SHP77 (cell line): ENCODE measurements at places on chromosomes 3 and 15.
A peak's percentile ranks its signal among the peaks of the same experiment; 100 is the strongest.

- DNase-seq = no peak
These were observed 48.7 kb downstream of the ARRDC4 start for GRCh38 chr15:98009169-98009568.

DNA sequence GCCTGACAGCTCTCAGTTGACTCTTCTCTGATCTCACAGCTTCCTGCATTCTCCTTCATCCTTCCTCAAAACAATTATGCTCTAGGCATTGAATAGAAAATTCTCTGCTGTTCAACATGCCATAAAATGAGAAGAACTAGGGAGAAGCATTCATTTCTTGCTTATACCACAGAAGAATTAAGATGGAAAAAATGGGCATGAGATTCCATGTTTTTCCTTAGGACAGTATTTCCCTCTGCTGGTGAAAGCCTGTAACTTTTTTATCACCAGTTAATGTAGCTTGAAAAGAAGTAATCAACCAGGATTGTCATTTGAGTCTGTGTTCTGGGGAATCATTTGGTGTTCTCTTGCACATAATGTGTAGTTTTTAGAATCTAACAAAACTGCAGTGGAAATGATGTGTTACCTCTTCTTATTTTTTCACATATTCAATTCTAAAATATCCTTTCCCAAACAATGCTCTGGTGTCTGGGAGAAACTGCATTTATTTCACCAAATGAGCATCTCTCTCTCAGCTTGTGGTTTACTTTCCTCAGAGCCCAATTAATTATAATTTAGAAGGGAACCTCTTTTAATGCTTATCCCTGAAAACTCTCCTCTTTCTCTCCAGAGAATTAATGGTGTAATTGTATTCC lies 92.8 kb upstream of the DCBLD2 start:
- no peak for DNase-seq

- no peak for DNase-seq
These were observed 12.0 kb upstream of the NMNAT3 start for GRCh38 chr3:139689708-139690228.

DNA sequence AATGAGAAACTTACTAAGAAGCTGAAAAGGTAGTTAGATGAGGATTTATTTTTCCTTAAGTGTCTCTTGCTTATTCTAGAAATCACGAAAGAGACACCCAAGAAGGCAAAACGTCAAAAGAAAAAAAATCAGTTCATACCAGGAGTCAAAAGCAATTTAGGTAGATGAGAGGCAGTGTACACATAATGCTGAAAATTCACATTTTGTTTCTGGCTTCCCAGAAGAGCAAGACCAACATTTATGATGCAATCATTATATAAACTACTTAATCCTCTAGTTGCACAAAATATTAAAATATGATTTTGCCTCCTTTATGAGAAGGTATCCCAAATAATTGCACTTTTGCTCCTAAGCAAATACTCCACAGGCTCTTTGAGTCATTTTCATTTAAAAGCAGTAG lies 228.0 kb downstream of the FMN1 start:
- no peak for DNase-seq

GRCh38 chr3:128366136-128366535 lies 100.6 kb downstream of the DNAJB8 start:
- DNase-seq = no peak

DNA sequence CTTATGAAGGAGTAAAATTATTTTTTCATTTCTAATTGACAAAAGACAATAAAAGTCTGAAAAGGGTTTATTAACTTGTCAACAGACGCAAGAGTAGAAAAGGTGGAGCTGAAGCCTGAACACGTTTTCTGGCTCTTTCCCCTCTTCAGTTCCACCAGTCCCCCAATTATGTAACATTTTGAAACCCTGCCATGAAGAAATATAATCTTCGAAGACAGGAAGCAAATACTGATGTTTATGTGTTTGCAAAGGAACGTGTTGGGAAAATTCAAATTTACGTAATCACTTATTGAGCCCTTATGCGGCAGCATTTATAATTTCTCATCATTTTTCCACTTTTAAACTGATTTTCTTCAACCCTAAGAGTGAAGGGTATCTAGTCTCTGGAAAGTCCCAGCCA lies 767 bp downstream of the AP3S2 start:
- DNase-seq = no peak

GRCh38 chr3:111326144-111326995 lies 215.6 kb upstream of the CD96 start:
- no peak for DNase-seq

- no peak for DNase-seq
These were observed 318.5 kb upstream of the TBL1XR1 start for GRCh38 chr3:177515786-177516157.

GRCh38 chr15:67196672-67197363 lies 57.6 kb downstream of the AAGAB start:
- no peak for DNase-seq

DNA sequence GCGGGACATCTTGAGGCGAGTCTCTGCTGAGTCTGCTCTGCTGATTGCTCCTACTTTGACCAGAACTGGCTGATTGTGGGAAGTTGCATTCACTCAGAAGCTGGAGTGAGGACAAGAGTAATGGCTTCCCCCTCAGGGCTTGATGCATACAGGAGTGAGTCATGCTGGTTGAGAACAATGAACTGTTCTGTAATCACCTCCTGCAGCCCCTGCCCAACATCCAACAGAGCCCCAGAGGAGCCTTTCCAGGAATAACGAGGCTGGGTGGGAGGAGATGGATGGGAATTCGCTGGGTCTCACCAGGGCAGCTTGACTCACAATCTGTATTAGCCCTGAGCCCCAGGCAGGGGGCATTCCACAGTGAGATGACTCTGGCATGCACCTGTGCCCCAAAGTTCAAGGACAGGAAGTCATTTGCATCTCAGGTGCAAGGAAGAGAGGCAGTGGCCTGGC lies 85.0 kb downstream of the RAB11A start:
- DNase-seq = peak; percentile 78

GRCh38 chr15:80970018-80970657 lies 19.5 kb downstream of the MESD start:
- peak; percentile 35 for DNase-seq

DNA sequence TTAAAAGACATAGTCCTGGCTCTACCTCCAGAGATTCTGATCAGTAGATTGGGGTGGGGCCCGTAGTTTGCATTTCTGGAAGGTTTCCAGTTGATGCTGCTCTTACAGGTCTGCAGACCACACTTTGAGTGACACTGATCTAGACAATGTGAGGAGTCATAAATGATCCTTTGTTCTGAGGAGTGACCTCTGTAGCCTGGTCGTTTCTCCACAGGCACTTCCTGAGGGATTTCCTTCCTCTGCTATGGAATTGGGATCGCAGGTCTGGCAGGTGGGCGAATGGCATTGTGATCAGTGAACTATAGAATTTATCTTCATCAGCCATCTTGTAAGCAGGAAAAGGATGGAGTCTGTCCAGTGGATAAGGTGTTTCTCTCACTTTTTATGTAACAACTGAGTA lies 5.5 kb downstream of the GFM1 start:
- DNase-seq = no peak

DNA sequence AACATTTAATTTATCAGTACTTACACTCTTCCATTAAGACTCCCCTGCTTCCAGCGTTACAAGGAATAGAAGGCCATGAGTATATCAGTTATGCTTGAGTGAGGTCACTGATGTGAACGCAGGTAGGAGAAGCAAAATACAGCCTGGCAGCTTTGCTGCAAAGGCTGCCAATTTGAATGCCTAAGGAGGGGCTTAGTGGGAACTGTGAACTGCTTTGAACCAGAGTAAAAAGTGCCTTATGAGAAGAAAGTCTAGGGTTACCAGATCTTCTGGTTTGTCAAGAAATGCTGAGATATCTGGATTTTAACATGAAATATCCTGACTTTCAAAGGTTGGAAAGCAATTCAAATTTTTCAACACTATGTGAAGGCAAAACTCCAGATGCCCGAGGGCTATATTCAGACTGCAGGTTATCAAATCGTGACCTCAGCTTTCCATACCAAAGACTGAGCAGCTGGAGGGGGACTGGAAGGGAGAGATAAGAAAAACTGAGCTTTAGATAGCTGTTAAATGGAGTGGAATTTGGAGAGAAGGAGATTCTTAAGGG lies 446.3 kb upstream of the NECTIN3 start:
- no peak for DNase-seq
